ENCODE measurements at places on chromosomes 12 and 14.

GRCh38 chr14:99744199-99744872 is 48.9 kb upstream of the EML1 start:
- peak; percentile 71 for DNase-seq

DNA sequence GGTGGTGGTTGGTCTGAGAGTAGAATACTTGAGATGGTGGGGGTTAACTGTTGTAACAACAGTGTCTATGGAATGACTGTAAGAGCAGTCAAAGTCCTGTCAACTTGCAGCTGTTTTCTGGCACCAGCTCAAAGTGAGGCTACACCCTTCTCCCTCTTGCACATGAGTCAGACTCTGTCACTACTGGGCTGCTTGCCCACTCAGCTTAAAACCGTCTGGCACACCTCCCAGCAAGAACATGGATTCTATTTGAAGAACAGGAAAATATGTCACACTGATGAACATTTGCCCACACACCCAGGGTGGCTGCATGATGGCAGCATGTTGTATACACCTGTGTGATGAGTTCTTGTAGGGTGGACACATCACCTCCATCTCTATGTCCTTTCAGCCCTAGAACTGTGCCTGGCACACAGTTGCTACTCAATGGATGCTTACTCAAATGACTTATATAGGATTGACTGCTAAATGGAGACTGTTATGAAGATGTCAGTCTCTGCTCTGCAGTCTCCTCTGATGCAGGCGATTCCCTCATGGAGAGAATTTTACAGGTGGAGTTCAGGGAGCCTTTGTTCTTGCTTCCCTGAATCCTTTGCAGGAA is 19.3 kb upstream of the SERPINA6 start:
- peak; percentile 92 for DNase-seq

GRCh38 chr12:49863946-49864797 is 21.3 kb upstream of the BCDIN3D start:
- no peak for DNase-seq

DNA sequence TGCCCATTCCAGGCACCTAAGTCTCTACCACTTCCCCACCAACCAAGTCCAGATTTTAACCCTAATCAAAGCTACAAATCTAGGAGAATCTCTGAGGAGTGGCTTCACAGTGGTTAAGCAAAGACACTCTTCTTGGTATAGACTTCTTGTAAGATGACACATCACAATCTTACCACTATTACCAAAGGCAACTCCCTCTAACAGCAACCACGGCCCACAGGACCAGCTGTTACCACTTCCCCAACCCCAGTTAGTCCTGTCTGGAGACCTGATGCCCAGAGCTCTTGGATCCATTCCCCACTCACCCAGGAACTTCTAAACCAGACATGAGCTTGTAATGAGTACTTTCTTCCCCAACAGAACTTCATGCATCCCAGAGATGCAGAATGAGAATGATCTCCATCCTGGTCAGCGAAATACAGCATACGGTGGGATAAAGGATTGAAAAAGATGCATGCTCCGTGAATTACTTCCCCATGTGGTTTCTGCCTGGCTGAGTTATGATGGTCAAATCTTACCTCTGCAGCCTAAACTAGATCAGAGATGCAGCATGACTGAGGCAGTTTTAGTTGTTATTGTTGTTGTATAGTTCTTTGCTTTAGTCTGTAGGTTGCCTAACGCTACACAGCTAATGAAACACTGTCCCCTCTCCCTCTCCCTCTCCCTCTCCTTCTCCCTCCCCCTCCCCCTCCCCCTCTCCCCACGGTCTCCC is 87.7 kb upstream of the FOXN3 start:
- DNase-seq: peak; percentile 73

DNA sequence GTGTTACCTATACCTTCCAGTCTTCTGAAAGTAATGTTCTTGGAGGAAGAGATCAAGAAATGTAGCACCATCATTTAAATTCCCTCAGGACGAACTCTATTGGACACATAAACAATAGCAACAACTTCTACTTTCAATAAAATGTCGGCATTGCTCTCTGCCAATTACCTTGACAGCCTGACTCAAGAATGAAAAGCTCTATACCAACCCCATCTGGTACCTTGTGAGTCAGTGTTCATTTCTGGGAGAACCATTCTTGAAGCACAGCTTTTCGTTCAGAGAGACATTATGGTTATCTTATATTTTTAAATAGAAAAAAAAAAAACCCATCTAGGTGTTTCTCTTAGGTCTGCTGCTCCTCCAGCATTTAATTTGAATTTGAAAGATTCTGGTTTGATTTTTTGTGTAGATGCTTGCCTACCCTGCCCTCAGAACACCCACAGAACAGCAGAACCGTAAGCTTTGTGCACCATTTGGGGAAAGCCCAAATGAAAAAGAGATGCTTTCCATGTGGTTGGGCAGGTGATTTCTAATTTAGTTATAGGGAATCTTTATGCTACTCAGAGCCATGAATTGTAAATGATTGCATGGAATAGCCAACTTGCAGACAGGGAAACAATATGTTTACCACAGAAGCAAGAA is 156.0 kb downstream of the SAMD4A start:
- DNase-seq: no peak

- peak; percentile 33 for DNase-seq
Observed at GRCh38 chr14:102320033-102320660, 601 bp downstream of the ZNF839 start.

DNA sequence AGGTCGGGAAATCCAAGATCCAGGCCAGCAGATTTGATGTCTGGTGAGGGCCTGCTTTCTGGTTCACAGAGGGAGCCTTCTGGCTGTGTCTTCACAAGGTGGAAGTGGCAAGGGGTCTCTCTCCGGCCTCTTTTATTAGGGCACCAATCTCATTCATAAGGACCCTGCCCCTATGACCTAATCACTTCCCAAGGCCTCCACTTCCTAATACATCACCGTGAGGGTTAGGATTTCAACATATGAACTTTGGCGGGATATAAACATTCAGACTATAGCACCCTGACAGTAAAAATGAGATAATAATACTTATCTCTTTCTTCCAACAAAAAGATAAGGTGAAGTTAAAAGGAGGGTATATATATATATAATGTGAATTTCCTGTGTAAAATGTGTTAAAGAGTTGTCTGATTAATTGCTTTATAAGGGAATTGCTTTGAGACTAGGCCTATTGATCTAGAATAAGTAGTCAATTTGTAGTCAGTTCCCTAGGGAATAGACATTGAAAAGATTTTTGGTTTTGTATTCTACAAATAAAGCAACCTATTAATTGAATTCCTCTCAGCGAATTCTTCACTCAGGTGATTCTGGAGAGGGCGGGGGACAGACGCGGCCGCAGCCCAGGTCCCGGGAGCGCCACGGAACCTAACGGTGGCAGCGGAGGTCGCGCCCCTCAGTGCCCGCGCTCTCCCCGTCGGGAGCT is 516 bp upstream of the LGALS3 start:
- no peak for DNase-seq

DNA sequence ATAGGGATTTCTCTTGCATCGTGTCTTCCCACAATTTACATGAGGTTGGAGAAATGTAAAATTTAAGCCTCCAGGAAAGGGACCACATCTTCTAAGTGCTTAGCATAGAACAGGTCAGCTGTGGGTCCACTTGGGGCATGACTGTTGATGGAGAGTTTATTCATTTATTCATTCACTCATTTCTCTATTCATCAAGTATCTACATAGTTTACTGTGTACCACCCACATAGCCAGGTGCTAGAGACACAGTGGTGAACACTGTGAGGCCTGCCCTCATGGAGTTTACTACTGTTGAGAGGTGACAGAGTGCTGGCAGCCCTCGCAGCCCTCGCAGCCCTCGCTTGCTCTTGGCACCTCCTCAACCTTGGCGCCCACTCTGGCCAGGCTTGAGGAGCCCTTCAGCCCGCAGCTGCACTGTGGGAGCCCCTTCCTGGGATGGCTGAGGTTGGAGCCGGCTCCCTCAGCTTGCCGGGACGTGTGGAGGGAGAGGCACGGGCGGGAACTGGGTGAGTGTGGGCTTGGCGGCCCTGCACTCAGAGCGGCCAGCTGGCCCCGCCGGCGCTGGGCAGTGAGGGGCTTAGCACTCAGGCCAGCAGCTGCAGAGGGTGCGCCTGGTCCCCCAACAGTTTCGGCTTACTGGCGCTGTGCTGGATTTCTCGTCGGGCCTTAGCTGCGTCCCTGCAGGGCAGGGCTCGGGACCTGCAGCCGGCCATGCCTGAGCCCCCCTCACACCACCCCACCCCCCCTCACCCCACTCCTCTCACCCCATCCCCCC is 1.7 kb upstream of the JPH4 start:
- no peak for DNase-seq

- no peak for DNase-seq
Observed at GRCh38 chr12:13851828-13852227, 129.6 kb downstream of the GRIN2B start.

- peak; percentile 69 for DNase-seq
Observed at GRCh38 chr12:57127726-57128518, at the start of gene LRP1. TSS of gene LRP1 (plus strand) at chr12:57128483. CDS start at chr12:57128965, 482 bp downstream.

DNA sequence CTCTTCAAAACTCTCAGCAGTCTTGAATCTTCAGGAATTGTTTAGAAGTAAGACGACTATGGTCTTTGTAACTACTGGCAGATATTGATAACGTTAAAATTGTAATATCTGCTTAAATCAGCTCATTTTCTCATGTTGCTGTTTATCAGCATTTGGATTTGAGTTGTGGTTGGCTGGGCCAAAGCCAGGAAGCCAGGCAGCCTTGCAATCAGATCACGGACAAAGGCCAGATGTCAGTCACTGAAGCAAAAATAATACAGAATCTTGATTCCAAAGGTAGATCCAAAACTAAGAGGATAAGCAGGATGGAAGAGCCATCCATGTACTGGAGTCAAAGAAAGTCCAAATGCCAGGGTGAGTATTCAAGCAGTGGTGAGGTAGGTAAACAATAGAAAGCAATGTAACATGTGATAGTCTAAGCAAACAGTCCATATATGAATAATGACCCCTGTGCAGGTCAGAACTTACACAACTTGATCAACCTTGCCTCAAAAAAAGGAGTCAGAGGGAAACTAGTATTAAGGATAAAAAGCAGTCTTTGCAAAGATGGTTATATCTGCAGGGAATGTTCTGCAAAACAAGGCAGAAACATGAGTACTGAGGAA is 95.8 kb upstream of the RAP1B start:
- DNase-seq: no peak

- DNase-seq: no peak
Observed at GRCh38 chr12:118312578-118312977, 60.1 kb downstream of the TAOK3 start.

- peak; percentile 71 for DNase-seq
Observed at GRCh38 chr12:52310622-52311284, 10.4 kb downstream of the KRT83 start.

- no peak for DNase-seq
Observed at GRCh38 chr14:94177806-94178205, 3.7 kb downstream of the PPP4R4 start.

- no peak for DNase-seq
Observed at GRCh38 chr12:15592934-15593333, 196.3 kb downstream of the EPS8 start.

All from HFFc6 (cell line).